C1 segment of cervical spinal cord (tissue), 14 donors: ENCODE measurements at places on chromosomes 2 and 18.
A peak's percentile ranks its signal among the peaks of the same experiment; 100 is the strongest.

DNA sequence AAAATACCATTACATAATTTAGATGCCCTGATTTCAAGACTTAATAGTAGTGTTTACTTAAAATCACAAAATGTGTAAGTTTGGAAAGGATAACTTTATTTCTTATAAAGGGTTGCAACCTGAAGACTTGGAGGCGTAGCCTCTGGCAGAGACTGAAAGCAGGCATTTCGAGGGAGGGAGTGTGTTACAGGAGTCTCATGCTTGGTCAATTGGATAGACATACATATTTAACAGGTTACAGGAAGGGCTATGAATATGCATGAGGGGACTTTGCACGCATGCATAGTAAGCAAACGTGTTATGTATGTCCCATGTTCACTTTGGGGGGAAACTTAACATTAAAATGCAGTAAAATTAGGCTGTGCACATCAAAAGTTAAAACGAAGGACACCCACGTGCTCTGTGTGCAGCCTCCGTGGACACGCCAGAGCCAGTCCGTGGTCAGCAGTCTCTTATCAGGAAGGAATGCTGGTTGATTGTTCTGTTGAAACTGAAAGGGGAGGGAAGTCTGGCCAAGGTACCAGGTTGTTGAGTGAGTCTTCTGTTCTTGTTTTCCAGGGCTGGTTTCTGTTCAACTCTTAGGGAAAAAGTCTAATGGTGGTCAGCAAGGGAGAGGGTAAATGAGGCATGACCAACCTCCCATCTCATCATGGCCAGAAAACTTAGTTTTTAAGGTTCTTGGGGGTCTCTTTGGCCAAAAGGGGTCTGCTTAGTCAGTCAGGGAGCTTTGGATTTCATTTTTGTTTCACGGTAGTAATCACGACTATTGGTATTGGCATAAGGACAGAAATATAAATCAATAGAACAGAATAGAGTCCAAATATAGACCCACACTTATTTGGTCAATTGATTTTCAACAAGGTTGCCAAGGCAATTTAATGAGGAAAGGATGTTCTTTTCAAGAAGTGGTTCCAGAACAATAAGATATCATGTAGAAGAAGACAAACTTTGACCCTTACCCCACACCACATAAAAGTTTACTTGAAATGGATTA, 121.9 kb downstream of the MCFD2 start:
- DNase-seq = no peak

- DNase-seq = no peak
Measured at GRCh38 chr2:144711084-144711483, 191.2 kb upstream of the ZEB2 start.

DNA sequence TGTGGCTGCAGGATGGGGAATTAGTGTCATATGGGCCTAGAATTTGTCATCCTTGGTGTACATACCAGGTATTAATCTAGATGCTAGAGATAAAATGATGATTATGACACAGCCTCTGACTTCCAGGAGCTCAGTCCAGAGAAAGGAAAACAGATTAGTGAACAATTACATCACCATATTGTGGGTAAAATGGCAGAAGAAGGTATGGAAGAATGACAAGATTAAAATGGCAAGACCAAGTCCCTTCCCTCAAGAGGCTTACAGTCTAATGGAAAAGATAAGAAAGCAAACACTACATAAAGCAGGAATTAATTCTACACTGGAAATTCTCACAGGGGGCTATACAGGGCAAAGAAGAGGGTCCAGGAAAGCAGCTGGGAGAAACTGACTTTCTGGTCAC, 25.9 kb upstream of the TYMS start:
- DNase-seq = no peak

GRCh38 chr2:215356948-215357461, 45.1 kb downstream of the ATIC start:
- no peak for DNase-seq

DNA sequence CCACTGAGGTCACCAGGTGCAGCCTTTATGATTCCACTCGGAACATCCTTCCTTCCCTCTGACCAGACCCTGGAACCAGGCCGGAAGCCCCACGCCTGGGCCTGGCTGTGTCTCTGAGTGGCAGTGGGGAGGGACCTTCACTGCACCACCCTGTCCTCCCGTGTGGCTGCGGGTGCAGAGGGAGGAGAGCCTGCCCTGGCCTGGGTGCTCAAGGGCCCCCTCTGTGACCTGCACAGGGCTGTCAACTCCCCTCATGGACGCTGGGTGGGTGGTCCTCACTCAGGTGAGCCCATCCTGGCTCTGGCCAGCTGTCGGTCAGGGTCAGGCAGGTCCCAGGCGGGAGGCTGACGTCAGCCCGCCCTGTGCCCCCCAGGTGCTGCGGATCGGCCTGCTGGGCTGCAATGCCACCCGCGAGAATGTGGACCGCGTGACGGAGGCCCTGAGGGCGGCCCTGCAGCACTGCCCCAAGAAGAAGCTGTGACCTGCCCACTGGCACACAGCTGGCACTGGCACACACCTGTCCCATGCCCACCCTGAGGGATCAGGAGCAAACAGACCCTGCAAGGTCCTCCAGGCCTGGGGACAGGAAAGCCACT, 9.8 kb downstream of the AGXT start:
- DNase-seq = no peak

DNA sequence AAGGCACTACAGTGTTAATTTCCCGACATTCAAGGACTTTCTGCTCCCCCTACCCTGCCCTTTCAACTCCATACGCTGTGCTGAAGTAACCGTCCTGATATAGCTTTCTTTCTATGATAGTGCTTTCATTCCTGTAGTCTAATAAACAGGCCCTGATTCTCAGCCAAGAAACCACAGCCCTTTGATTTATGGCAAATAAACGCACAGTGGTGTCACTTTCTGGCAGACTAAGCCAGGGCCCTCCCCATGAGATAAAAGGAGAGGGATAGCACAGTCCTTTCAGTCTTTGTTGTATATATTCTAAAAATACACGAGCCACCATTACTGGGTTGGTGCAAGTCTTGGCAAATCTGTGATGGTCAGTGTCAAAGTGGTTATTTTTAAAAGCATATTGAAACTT, 291.2 kb downstream of the ALPK2 start:
- DNase-seq = no peak

DNA sequence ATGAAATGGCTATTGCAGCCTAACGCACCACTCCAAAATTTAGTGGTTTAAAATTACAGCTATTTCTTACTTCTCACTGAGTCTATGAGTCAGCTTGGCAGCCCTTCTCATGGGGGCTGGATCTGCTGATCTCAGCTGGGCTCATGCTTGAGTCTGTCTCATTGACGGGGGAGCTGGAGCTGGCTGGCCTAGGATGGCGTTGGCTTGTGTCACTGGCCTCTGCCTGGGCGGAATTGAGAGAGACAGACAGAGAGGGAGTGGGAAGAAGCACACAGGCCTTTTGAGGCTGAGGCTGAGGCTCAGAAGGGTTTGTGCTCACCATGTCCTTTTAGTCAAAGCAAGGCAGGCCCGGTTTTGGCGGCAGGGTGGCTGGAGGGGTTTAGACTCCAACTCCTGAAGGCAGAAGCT, 412.1 kb upstream of the MYT1L start:
- peak; percentile 26 for DNase-seq

GRCh38 chr2:165058476-165059265, 103.3 kb upstream of the SLC38A11 start:
- no peak for DNase-seq

DNA sequence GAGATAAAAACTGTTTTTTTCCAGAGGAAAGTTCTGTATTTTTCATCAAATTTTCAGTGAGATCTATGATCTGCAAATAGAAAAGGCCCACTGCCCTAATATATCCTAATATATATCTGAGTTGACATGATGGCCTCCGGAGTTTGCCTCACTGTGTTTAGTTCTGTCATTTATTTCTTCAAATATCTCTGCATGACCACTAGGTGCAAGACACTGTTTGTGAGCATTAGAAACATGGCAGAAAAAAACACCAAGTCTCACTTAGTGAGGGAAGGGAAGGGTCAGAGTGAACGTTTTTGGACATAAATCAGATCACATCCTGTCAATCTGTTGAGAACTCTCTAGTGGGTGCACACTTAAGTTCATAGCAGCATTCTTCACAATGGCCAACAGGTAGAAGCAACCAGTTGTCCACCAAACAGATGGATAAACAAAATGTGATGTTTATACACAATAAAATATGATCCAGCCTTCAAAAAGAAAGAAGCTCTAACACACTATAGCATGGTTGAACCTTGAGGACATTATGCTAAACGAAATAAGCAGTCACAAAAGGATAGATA, 53.4 kb downstream of the SPIRE1 start:
- DNase-seq = no peak

DNA sequence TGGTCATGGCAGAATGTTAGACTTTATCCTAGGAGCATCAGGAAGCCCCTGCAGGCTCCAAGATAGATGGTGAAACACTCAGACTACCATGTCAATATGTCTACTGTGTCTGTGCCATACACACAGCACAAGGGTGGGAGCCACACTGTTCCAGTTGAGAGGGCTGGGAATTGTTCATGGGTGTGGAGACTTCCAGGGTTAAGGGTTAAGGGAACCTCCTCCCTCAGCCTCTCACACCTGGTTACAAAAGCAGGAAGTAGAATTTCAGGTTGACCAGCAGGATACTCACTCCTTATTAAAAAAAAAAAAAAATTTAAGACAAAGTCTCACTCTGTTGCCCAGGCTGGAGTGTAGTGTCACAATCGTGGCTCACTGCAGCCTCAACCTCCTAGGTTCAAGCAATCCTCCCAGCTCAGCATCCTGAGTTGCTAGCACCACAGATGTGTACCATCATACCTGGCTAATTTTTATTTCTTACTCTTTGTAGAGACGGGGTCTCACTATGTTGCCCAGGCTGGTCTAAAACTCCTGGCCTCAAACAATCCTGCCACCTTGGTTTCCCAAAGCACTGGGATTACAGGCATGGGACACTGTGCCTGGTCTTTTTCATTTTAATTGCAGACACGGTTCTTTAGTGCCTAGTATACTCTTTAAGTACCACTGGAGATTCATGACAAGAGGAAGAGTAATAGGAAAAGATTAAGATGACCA, 26.0 kb downstream of the SULT1C2 start:
- no peak for DNase-seq

DNA sequence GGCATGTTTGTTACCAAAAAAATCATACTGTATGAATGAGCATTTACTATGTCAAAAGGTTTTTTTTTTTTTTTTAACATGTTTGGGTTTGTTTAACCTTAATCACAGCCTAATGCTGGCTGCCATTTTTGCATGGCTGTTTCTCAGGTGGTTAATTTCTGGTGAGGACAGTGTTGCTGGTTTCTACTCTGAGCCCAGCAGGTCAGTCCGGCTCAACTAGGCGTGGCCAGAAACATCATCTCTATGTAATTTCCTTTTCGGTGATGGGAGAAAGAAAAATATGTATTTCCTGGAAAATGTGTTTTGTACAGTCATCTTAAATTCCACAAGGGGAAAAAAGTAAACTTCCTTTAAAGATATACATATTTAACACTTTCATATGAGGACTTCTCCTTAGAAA, 24.9 kb upstream of the BZW1 start:
- no peak for DNase-seq

GRCh38 chr2:199979832-199980628, 24.6 kb downstream of the MAIP1 start:
- peak; percentile 38 for DNase-seq

DNA sequence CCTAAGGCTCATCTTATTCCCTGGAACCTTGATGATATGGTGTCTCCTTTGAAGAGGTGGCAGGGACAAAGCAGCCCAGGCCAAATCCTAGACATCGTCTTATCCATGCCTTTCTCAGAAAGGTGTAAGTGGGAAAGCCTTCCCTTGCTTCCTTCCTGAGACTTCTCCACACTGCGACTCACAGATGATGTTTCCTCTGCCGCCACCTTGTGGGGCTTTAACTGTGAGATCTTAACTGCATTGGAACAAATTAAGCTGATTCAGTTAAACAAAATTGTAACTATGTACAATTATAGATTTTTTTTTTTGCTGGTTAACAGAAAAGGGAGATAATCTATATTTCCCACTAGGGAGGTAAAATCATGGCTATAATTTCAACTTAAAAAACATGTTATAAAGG, 10.0 kb upstream of the GCA start:
- no peak for DNase-seq

DNA sequence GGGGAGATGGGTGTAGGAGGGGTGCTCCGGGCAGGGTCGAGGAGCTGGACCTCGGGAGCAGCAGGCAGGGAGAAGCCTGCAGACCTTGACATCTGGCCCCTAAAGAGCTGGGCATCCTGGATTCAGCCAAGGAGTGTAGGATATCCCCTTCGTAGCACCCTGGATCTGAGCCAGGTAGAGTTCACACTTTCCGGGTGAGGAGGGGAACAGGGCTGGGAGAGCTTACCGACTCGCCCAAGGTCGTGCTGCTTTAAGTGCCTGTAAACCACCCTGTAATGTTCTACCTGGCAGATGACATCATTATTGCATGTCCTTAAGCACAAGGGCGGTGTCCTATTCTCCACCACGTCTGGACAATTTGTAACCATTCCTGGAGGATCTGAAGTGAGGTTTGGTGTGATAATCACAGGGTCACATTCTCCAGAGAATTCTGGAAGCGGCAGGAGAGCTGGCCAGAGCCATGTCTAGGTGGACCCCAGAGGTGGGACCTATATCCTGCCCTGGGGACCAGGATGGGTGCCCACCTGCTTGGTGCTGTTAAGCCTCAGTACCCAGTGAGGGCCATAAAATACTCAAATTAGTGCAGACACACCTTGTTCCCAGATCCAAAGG, 14.6 kb downstream of the ITM2C start:
- DNase-seq = no peak

- DNase-seq = no peak
Measured at GRCh38 chr18:74289137-74289536, 2.6 kb downstream of the CYB5A start.

- no peak for DNase-seq
Measured at GRCh38 chr2:41718705-41719104, 329.1 kb upstream of the PKDCC start.

- DNase-seq = no peak
Measured at GRCh38 chr2:104368089-104368488, 485.8 kb upstream of the POU3F3 start.

DNA sequence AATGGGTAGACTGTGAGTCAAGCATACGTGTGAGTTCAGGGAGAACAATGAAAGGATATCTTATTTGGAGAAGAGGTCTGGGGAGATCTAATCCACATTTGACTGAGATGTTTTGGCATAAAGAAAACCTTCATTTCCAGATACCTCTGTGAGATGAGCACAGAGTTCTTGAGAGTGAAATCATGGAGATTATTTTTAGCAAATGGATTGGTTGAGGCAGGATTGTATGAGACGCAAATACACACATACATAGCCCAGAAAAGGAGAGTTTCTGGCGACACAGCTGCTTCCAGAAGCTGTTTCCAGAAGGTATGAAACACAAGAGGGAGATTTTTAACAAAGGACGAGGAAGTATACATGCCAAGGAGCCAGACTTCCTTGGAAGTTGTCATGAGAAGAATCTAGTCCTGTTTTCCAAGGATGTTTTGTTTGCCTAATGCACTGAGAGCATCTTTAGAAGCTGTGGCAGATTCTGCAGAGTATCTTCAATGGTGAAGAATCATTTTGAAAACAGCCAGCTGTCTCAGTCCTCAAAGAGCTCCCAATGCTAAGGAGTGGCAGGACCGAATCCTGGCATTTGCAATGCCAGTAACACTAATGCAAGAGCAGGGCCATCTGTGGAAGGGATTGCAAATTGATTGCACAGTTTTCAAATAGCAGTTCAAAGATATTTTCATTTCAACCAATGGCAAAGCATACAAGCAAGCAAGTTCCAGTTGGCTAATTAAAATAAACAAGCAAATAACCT, 177.2 kb downstream of the SETBP1 start:
- DNase-seq = no peak
